ENCODE measurements at places on chromosomes 2 and 18.

DNA sequence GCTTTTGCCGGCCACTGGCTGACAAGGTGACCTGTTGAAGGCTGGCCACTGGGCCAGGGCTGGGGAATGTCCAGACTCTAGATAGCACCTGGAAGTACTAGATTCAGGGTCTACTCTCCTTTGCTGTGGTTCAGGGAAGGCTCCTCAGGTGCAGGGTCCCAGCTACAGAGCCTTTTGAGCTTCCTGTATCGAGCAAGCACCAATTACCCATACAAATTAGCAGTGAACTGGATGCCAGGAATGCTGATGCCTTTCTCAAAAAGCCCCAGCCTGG, 213.4 kb downstream of the CYP26B1 start:
- DNase-seq: no peak

DNA sequence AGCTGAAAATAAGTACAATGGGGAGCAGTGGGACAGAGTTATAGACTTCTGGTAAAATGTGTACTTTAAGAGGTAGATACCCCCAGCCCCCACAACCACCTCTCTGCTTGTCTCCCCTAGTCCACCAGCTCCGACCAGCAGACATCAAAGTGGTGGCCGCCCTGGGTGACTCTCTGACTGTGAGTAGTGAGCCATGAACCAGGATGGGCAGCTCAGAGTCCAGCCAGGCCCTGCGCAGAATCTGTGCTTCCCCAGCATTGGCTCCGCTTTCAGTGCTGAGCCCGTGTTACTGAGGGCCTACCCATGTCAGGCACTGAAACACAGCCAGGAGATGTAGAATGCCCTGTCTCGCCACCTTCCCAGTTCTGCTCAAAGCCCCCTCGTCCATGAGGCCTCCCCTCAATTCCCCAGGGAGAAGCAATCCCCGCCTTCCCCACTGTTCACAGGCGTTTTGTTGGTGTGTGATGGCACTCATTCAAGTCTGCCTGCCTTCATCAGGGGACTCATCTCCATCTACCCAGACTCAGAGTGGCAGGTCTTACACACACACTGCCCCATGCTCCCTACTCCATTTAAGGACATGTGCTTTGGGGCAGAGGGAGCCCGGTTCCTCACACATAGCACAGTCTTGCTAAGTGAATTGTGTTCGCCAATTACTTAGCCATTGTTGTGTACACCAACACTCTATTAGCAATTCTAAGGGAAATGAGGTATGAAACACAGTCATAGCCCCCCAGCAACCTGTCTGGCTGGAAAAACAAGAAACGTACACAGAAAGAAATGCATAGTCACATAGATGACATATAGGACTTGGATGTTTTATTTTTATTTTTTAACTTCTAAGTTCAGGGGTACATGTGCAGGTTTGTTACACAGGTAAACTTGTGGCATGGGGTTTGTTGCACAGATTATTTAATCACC, 122.6 kb downstream of the PLB1 start:
- no peak for DNase-seq

DNA sequence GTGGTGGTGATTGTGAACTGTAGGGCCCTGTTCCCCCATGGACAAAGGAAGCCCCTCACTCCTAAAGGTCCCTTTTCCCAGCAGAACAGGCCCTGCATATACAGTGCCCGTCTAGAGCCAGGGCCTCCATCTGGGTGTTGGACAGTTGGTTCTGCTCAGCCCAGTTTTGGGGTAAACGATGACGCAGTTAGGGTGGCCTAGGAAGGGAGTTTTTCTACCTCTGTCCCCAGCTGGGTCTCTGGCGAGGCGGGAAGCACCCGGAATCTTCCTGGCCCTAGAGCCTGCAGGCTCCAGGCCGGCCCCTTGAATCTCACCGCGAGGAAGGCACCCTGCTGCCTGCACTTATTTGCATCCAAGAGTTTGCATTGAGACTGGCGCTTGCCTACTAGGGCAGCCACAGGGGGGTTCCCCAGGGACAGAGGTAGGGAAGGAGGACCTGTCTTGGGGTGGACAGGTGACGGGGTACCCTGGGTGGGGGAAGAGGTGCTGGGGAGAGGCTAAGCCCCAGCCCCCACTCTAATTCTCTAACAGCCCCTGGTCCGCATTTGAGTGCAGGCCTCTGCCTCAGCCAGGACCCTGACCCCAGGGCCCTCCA, 529 bp upstream of the MTA3 start:
- no peak for DNase-seq

DNA sequence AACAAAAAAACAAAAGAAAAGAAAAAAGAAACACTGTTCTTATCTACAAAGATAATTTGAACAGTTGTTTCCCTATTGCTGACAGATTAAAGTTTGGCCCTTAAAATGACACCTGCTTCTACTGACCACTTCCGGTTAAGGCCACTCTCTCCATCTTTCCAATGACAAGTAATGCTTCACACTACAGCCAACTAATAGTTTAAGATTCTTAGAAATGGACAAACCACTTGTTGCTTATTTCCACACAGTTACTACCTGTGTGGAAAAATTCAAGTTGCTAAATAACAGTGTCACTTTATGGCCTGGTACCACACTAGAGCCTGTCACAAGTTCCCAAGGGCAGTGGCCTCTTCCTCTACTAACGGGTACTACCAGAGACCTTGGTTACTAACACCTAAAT, 2.4 kb downstream of the TMEM185B start:
- no peak for DNase-seq

DNA sequence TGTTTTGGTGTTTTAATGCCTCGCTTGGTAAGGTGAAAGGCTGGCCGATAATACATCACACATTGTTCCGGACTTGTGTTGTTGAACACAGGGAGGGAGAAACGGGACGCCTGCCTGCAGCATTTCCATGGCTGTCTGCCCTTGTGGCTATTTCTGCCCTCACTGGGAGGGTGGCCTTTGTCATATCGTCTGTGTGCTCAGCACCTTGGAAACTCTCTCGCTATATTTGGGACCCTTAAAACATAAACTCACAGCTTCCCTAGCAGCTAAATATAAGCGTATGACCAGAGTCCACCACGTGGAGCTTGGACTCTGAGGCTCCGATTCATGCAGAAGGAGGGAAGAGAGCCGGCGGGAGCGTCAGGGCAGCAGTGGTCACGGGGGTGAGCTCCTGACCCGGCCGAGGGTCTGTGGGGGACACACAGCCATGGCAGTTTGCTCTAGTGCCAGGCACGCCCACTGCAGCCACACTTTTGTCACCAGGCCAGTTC, 111.7 kb downstream of the SH3BP4 start:
- no peak for DNase-seq

DNA sequence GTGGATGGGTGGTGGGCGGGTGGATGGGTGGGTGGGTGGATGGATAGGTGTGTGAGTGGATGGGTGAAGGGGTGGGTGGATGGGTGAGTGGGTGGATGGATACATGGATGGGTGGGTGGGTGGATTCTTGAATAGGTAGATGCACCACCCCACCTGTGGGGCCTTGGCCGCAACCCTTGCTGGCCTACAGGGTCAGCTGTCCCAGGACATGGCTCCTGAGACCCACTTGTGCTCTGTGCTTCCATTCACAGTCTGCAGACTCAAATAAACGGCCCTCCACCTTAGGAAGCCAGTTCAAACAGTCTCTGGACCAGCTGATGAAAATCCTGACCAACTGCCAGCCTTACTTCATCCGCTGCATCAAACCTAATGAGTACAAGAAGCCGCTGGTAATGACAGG, 54.4 kb downstream of the MYO7B start:
- no peak for DNase-seq

DNA sequence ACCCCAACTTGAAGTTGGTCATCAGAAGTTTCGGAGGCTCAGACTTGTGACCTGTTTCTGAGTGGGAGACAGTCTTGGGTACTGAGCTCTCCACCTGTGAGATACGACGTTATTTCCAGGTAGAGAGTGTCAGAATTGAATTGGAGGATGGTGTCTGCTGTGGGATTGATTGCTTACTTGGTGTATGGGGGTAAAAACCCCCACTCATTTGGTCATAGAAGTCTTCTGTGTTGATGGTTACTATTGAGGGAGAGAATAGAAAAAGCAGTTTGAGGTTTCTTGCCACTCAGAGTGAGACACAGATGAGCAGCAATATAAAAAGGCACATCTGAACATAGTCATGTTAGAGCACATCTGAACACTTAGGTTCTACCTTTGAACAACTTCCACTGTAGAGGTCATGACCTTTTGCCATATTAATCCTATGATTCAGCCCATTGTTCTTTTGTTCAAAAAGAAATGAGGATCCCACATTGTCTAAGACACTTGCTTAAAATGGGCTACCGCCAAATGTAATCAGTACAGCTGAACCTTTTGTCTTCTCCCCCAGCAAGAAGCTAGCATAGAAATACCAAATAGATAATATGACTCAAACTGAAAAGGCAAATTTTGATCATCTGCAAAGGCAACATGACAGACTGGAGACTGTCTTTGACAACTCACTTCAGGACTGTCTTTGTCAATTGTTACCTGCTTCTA, 73.3 kb downstream of the NAB1 start:
- no peak for DNase-seq

- DNase-seq: no peak
Observed at GRCh38 chr2:8431446-8432125, 250.3 kb upstream of the ID2 start.

GRCh38 chr2:11865805-11866204, 119.4 kb downstream of the LPIN1 start:
- no peak for DNase-seq

- DNase-seq: no peak
Observed at GRCh38 chr2:66198873-66199272, 236.1 kb upstream of the MEIS1 start.

- no peak for DNase-seq
Observed at GRCh38 chr2:220775856-220776488, 796.1 kb downstream of the EPHA4 start.

DNA sequence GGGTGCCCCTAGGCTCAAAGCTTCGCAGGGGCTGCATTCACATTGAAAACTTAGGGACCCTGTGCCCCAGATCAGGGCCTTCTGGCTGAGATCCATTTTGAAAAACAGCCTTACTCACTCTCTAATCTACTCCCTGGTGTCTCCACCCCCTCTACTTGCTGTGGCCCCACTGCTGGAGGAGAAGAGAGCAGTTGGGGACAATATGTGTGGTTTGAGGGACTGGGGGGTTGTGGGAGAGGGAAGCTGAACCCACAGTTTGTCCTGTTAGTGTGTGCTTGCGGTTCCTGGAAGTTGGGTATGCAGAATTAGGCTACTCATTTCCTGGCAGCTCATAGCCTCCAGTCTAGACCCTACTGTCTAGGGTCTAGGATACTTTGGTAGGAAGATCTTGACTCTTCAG, 211.4 kb downstream of the PRKCE start:
- no peak for DNase-seq

DNA sequence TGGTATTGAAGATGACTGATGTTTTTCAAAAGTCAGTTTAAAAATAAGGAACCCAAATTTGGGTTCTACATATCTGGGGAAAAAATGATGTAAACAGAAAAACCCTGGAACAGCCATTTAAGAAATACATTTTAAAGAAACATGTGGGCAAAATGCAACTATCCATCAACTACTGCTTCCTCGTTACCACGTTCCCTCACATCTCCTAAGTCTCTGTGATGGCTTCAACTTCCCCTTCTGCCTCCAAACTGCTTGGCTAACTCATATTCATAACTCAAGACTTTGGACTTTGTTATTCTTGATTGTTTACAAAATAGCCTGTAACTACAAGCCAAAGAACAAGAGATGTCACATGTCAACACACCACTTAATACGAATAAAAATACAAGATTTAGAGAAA, 116.3 kb downstream of the DYM start:
- no peak for DNase-seq

- no peak for DNase-seq
Observed at GRCh38 chr2:64860276-64860885, 128.8 kb upstream of the SLC1A4 start.

- no peak for DNase-seq
Observed at GRCh38 chr2:191692502-191693115, 14.7 kb downstream of the NABP1 start.

- DNase-seq: peak; percentile 34
Observed at GRCh38 chr18:45837283-45838070, 12.0 kb downstream of the SIGLEC15 start.

DNA sequence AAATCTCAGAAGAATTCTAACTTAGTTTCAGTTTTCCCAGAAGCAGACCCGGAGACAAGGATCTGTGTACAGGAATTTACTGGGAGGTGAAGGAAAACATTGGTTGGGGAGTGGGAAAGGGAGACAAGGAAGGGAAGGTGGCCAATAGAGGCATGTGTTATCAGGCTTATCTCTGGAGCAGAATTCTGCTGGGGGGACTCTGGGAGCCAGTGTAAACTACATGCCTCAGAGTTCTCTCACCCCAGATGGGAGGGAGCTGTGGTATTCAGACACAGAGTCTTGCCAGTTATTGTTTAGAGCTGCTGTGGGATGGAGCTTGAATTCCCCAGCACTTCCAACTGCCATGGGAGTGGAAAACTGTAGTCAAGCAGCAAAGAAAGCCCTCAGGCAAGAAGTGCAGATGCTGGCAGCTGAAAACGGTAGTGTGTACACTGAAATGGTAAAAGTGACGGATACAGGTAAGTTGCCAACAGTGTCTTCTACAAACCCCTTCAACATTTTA, 19.0 kb downstream of the DNPEP start:
- no peak for DNase-seq

DNA sequence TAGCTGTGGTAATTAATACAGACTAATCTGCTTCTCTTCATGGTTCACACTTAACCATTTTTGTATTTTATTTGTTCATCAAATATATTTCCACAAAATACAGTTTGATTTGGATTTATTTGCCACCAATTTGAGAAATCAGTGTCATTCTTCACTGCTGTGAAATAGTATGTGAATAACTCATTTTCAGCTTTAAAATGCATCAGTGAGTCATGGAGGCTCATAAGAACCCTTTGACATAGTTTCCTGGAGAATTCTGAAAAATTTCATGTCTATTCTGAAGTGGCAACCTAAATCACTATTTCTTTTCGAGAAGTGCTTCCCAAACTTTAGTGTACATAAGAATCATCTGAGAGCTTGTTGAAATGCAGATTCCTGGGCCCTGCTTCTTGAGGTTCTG, 1026.7 kb upstream of the ACVR2A start:
- DNase-seq: no peak

- no peak for DNase-seq
Observed at GRCh38 chr2:61926531-61927477, 21.3 kb downstream of the COMMD1 start.

- peak; percentile 1 for DNase-seq
Observed at GRCh38 chr2:60337142-60337497, 216.3 kb downstream of the BCL11A start.

- no peak for DNase-seq
Observed at GRCh38 chr2:3107567-3107966, 270.1 kb downstream of the EIPR1 start.
